ENCODE measurements at places on chromosomes 4 and X.

DNA sequence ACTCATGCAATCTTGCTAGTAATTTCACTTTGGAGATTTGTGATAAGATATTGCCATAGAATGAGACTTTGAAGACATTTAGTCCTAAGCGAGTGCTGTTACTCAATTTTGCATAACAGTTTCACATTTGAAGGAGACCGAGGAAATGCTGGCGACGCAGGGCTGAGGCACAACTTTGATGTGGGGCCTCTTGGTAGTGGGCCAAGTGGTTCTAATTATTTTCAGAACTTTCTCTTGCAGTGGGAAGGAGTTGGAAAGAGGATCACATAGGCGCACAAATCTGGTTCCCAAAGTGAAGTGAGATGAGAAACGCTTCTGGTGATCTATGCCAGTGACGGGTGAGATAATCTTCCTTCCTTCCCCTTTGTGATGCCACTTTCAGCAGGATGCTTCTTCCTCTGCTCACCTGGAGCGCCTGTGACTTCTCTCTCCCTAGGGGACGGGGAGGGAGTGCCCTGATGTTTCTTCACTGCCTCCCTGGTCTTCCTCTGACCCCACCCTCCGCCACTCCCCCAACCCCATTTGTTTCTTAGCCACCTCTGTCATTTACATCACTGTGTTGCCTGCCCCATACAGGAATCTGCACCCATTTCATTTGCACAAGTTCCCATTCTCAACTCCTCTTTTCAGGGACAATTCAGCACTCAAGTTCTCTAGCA lies 138.9 kb upstream of the MID1 start:
- DNase-seq: no peak

GRCh38 chr4:109172301-109172700 lies 130.2 kb downstream of the COL25A1 start:
- DNase-seq: no peak

- no peak for DNase-seq
These were observed 171.0 kb upstream of the PPP1R2C start for GRCh38 chrX:42948723-42949657.

- no peak for DNase-seq
These were observed 45.0 kb downstream of the TET2 start for GRCh38 chr4:105191621-105192210.

DNA sequence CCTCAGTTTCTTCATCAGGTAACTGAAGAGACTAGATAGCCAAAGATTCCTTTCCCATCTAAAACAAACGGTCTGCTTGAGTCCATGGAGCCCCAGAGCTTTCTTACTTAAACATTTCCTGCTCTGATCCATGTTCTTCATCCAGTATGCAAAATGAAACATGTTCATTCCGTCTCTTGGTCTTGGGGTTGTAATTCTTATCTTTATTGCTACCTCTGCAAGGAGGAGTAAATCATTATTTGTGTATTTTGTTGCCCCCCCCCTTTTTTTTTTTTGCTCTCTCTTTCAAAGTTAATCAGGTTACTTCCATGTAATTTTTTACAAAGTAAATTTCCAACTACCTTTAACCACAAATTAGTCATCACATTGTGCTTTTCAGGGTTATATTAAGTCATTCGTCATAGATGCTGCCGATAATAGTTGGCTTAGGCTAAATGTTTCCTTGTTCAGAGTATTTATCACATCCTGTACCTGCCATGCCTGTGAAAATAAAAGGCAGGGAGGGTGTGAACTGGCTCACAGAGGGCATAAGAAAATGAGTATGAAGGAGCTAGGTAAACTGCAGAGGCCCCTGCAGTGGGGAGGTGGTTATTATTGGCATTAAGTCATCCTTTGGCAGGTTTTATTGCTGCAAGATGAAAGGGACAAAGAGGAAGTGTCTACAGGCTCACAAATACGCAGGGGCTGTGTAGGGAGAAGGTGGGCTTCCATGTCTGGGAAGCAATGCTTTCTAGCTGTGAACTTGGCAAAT lies 76.7 kb upstream of the HS3ST1 start:
- DNase-seq: no peak

DNA sequence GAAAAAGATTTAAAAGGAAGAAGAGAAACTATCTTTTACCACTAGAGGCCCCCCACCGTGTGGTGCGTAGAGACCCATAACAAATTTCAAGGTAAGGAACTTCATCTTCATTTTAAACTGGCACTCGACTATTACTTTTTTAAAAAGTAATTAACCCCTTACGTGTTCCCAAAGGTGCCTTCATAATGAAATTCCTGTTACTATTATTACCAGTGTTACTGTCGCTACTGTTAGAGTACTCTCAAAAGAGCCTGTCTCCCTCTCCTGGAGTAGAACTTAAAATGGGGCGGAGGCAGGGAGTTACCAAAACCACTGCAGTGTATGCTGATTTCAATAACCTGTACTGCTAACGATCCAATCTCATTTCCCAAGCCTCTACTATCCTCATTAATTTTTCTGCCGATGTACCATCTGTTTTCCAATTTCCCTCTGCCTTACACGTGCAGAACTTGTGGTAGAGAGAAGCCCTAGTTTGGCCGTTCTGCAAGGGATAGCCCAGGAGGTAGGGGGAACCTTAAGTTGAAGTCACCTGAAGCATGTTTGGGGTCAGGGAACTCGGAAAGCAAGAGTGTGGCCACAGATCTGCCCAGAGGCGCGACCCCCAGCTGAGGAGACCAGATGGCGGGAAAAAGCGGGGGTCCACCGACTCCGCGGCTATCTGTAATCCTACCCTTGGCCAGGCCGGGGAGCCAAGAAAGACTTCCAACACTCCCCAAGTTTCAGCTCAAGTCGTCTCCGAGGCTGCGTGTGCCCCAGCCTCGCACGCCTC lies 720 bp upstream of the STK26 start:
- no peak for DNase-seq

DNA sequence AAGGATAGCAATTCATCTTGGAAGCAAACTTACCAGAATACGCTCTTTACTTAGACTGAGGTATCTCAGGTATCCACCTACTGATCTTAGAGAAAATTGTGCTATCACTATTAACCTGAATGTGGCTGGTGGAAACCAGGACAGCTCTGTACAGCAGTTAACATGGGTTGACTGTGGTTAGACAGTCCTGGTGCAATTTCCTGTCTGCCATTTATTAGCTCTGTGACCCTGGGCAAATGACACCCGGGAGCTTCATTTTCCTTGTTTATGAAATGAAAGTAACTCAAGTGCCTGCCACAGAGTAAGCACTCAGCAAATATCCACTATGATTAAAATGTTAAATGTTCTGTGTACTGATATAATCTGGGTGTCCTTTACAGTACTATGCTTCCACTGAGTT lies 60.0 kb downstream of the SMC1A start:
- DNase-seq: no peak
